ENCODE measurements at places on chromosomes 3 and 15.

GRCh38 chr15:70528816-70529215, 234.5 kb downstream of the UACA start:
- no peak for DNase-seq

DNA sequence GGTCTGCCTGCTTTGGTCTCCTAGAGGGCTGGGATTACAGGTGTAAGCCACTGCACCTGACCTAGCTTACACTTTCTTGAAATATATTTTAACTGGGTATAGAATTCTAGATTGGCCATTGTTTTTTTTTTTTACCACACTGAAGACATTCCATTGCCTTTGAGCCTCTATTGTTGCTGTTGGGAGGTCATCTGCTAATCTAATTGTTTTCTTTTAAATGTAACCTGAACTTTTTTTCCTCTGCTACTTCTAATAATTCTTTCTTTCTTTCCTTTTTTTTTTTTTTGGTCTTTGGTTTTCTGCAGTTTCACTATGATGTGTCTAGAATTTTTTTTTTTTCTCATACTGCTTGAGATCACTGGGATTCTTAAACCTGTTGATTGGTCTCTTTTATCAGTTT, 28.1 kb downstream of the ERICH6 start:
- DNase-seq: no peak

DNA sequence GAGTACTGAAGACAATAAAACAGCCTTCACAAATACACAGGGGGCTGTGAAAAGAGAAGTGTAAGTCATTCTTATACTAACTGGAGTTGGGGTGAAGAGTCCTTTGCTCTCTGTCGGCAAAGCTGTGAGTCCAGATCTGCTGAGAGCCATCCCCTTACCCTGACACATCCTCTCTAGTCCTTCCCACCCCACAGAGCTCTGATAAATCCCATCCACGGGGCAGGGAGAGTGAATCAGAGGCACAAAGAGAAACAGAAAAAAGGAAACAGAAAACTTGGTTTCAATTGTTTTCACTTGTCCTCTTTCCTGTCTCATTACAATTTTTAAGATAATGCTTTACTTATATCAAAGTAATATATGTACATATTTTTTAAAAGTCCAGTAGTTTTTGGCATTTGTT, 18.2 kb upstream of the ZNF639 start:
- DNase-seq: no peak

- no peak for DNase-seq
Measured at GRCh38 chr3:46701181-46701939, at the start of gene TMIE. Gene TMIE (plus strand): TSS chr3:46701392. CDS start chr3:46701488, 96 bp downstream.

DNA sequence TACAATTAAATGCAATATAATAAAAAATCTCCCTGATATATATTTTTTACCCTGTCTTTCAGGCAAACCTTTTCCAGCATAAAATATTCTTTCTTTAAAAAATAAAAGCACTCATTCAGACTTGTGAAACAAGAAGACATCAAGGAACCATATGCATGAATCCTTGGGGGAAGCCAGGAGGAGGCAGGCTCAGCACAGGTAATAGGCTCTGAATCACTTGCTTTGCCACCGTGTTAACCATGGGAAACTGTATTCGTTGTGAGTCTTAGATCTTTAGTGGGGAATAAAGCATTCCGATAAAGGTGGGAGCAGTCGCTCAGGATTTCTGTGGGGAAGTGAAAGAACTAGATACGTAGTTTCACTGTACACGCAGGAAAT, 42.4 kb downstream of the FBN1 start:
- DNase-seq: no peak

GRCh38 chr3:118688396-118688884, 346.2 kb downstream of the IGSF11 start:
- no peak for DNase-seq

All from germinal center (tissue), 1 donor.